Stomach (tissue), 19 donors: ENCODE measurements at places on chromosomes 11 and 22. TPM values are rescaled to one million over a fixed set of nuclear protein-coding genes. Genes with fewer than 3 reads are reported as not detected.

- DNase-seq, result no peak
Observed at GRCh38 chr11:134350381-134350780, 18.6 kb downstream of the GLB1L2 start.

GRCh38 chr11:95821640-95822039 lies 31.3 kb downstream of the CEP57 start:
- DNase-seq, result peak; percentile 29

CRYBB1 gene
- not detected for total RNA-seq

DNA sequence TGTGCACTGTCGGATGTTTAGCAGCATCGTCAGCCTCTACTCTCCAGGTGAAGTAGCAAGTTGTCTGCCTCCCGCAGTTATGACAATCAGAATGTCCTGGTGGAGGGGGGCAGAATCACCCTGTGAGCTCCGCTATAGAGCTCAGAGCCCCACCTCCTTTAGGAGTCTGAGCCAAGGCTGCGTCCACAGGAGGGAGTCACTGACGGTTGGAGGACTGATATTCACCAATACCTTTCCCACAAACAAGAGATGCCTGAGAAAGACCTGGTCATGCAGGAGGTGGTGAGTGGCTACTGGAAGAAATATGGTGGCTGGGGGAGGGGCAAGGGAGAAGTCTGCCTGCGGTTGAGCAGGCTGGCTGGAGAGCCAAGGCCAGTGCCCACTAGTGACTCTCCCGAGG lies 41.7 kb upstream of the ADA2 start:
- no peak for DNase-seq

GRCh38 chr11:102007567-102008437 lies 39.4 kb upstream of the CFAP300 start:
- DNase-seq, result peak; percentile 76

- no peak for DNase-seq
Observed at GRCh38 chr11:33982661-33983060, 68.9 kb upstream of the CAPRIN1 start.

DNA sequence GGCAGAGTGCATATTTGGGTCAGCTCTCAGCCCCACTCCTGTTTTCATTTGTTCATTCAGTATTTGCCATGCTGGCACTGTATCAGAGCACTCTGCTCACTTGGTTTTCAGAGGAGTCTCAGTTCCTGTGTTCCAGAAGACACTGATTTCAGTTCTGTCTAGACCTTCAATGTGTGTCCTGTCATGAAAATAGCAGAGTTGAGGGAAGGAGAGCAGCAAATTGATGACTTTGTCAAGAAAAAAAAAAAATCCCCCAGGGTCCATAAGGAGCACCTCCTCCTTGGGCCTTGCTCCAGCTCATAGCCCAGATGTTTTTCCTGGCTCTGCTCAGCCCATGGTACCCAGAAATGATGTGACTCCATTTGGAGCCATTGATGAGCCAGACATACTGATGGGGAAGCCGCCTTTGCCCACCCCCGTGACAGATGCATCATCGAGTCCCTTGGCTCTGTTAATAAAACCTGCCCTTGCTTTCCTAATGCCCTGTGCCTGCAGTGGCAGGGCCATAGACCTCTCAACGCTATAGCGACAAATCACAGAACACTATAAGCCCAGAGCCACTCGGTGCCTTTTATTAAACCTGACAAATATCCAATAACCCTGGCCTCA lies 107.0 kb downstream of the PKNOX2 start:
- DNase-seq, result no peak
